Glomerular endothelial cell (primary cell): ENCODE measurements at places on chromosomes 5 and 9. TPM values are rescaled to one million over a fixed set of nuclear protein-coding genes. Genes with fewer than 3 reads are reported as not detected.

PLK2 gene
- total RNA-seq: 951 and 974 TPM in 2 replicates

SPAAR gene
- total RNA-seq: 8.1 and 16.3 TPM in 2 replicates

PCDHB16 gene
- total RNA-seq: 0.05 and 1.1 TPM in 2 replicates

NUTM2G gene
- total RNA-seq: not detected in 2 replicates

BAAT gene
- not detected in 2 replicates for total RNA-seq

GPX3 gene
- 0.34 and 2.8 TPM in 2 replicates for total RNA-seq

SEMA6A gene
- 4.8 and 9.3 TPM in 2 replicates for total RNA-seq

GHR gene
- total RNA-seq: 0.35 and 1.8 TPM in 2 replicates

PCA3 gene
- total RNA-seq: not detected in 2 replicates

S1PR3 gene
- 21.4 and 22.3 TPM in 2 replicates for total RNA-seq

AFF4 gene
- 64.6 and 70.6 TPM in 2 replicates for total RNA-seq

TRPM3 gene
- not detected in 2 replicates for total RNA-seq

ATG12 gene
- 54.4 and 55.9 TPM in 2 replicates for total RNA-seq

OR1N1 gene
- not detected in 2 replicates for total RNA-seq

LMBRD2 gene
- total RNA-seq: 3.8 and 4.3 TPM in 2 replicates

LRRTM2 gene
- total RNA-seq: 0.06 TPM in 1 of 2 replicates, not detected in the other

- DNase-seq: no peak
These were observed 67.4 kb upstream of the TBC1D9B start for GRCh38 chr5:179974946-179975712.

- DNase-seq: no peak
These were observed 64.1 kb downstream of the PLAC8L1 start for GRCh38 chr5:146041180-146041789.

- DNase-seq: no peak
These were observed 166.6 kb downstream of the CDK5RAP2 start for GRCh38 chr9:120413121-120414048.

DNA sequence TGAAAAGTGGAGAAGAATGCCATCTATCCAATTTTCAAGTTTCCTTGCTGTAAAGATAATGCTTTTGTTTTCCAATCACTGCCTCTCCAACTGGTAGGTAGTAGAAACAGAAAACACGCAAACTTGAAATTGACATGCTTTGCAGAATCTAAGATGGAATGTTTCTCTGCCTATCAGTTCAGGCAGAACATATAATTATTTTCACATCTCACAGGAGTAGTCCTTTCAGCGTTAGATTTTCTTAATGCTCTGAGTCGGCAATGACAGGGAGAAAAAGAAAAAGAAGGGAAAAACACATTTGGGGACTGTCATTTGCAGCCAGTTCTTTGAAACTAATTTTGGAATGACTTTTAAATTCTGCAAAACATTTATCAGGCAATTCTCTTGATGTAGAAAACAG, 818.7 kb upstream of the PTPRD start:
- DNase-seq: no peak

DNA sequence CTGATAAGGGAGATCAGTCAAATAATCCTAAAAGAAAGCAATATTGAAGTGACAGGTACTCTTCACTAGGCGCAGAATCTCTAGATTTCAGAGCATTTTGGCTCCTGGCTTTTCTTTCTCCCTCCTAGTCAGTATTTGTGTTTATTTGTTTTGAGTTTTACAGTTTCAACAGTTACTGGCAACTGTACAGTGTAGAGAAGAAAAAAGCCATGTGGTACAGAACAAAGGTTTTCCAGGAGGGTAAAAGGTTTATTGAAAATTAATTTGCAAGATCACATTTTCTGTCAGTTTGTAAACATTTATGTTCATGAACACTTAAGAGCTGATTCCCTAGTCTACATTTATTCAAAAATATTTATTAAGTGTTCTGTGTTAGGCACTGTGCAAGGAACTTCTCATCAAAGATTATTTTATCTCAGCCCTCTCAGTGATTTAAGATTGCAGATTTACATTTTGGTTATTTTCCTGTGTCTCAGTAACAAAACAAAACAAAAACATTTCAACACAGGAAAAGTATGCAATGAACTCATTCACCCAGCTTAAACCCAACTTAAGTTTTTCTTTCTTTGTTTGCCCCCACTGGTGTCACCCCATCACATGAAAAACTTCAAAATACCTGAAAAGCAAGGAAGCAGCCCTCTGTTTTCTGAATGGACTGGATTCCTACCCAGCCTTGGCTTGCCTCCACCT, 12.9 kb downstream of the MINAR2 start:
- no peak for DNase-seq

- no peak for DNase-seq
These were observed 17.9 kb downstream of the COL15A1 start for GRCh38 chr9:98961513-98962180.

DNA sequence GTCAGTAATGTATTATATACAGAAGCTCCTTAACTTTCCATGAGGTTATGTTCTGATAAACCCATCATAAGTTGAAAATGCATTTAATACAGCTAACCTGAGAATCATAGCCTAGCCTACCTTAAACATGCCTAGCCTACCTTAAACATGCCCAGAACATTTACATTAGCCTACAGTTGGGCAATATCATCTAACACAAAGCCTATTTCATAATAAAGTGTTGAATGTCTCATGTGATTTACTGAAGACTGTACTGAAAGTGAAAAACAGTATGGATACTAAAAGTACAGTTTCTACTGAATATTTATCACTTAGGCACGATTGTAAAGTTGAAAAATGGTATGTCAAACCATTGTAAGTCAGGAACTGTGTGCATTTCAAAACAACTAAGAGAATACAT, 1.6 kb downstream of the GM2A start:
- no peak for DNase-seq

DNA sequence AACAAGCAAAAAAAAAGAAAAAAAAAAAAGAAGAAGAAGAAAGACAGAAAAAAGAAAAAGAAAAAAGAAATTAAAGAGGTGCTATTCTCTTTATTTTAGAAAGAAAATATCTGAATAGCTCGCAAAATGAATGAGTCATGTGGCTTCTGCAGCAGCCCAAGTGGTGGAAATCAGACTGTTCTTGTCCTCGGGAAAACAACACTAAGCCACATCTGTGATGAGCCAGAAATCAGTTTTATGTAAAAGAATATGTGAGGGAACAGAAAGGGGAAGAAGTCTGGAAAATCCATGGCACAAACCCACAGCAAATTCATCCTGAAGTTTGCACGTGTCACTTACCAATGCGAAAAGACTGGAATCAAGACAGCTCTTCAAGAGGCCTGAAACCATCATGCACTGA, 118.7 kb upstream of the GAS1 start:
- no peak for DNase-seq

DNA sequence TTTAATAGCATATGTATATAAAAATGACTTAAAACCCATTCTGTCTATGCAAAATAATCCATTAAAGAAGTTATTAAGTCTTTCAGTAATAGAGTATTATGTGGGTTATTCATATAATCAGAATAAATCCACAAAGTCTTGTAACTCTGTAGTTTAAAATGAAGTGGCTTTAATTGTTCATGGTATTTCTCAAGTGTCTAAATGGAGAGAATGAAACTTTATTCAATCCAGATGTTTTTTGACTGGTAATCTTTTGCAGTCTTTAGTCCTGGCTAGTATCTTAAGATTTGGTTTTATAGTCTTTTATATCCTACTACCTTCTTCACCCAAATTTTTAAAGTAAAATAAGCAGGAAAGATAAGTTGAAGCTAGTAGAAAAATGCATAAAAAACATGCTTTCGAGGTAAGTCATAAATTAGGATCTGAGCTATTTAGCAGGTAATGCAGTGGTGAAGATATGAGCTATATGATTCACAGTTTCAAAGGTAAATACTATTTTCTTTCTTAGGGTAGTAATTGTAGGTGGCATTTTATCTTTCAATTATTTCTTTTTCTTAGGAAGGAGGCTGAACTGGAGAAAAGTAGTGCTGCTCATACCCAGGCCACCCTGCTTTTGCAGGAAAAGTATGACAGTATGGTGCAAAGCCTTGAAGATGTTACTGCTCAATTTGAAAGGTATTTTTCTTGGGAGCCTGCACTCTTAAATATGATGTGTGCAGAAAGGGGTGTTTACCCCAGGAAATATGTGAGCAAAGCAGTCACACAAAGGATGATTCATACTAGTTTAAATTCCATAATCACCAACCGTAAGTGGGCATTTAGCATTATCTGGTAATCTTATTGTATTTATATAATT, 17.9 kb downstream of the HMMR start:
- no peak for DNase-seq

DNA sequence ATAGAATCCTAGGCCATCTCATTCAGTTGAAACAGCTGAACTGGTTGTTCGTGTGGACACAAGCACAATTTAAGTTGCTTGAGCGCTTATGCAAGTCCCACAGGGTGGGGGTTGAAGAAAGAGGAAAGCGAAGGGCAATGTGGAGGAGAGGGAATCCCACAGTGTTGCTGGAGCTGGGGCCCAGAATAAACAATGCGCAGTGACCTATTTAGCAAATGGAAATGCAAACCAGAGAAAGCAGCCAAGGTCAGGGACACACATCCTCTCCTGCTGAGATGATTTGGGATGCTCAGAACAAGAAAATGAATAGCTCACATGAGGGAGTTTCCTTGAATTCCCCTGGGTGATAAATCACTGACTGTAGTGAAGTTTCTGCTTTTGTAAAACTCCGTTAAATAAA, 838.3 kb downstream of the TLE4 start:
- no peak for DNase-seq

GRCh38 chr5:87411973-87412629, 629 bp downstream of the CCNH start:
- DNase-seq: no peak

DNA sequence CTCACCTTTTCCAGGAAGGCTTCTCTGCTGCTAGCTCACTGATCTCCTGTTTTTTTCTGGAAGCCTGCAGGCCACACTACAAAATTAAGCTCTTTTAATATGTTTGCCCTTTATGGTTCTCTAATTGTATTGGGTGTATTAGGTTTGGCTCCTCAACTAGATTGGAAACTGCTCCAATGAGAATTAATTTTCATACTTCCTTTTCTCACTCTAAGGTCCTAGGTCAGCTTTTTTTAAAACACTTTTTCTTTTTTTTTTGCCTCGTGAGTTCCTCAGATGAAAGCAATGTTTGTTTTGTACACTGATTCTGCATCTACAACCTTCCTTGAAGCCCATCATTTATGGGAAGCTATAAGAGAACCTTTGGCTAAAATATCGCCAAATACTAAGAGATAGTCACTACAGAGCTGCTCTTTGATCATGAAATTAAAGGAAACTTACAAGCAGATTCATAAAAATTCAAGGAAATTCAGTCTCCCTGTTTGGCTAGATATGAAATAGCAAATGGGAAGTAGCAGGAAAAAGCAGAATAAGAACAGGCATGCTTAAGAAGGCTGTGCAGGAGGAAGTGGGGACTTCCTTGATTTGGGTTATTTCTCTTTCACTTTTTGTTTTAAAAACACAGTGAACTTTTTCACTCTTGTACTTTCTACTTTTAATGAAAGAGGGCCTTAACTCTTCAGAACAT, 55.2 kb upstream of the FYB1 start:
- no peak for DNase-seq

DNA sequence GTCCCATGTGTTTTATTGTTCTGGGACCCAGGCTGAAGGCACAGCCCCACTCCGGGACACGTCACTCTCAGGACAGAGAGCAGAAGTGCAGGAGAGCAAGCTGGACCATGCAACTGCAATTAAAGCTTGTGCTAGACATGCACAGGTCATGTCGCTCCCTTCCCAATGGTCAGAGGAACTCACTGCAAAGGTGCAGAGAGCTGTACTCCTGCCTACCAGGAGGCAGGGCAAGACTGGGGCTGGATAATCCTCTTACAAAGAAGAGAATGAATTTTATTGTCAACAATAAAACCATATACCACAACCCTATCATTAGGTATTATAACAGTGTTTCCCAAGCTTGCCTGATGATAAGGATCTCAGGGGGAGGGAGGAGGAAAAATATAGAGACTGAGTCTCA, 74.0 kb upstream of the NEK6 start:
- DNase-seq: no peak

DNA sequence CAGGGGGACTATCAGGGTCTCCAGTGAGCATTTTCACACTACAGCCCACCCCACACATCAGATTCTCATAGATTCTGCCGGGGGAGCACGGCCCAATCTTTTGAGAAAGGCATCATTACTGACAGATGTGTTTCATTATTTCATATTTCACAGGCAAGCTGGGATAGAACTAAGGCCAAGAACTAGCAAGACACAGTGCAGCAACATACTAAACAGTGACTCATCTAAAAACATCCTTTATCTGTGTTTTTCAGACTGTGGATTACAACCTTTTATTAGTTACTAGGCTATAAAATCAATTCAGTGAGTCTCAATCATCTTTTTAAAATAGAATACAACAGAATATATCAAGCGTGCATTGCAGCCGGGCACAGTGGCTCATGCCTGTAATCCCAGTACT, 59.8 kb downstream of the CPLANE1 start:
- DNase-seq: no peak

GRCh38 chr5:82221020-82221419, 57.1 kb downstream of the RPS23 start:
- no peak for DNase-seq

DNA sequence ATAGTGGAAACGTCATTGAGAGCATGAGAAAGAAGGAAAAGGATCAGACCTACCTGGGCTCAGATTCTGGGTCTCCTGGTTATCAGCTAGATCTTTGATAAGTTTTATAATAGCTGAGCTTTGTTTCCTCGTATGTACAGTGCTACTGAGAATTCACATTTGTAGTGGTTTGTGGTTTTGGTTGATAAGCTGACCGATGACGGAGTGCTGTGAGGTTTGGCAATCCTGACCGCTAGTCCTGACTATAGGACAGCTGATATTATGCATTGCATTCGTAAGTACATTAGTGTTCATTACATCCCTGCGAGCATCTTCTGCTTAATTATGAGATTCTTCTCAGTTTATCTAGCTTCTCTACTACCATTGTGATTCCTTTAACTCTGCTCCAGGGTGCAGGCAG, 190.7 kb upstream of the SLC27A6 start:
- DNase-seq: no peak

GRCh38 chr5:111745075-111745739, 11.8 kb downstream of the NREP start:
- no peak for DNase-seq

GRCh38 chr5:124300815-124301621, 445.4 kb downstream of the ZNF608 start:
- DNase-seq: no peak
